ENCODE measurements at places on chromosomes 12 and 14.
A peak's percentile ranks its signal among the peaks of the same experiment; 100 is the strongest.

DNA sequence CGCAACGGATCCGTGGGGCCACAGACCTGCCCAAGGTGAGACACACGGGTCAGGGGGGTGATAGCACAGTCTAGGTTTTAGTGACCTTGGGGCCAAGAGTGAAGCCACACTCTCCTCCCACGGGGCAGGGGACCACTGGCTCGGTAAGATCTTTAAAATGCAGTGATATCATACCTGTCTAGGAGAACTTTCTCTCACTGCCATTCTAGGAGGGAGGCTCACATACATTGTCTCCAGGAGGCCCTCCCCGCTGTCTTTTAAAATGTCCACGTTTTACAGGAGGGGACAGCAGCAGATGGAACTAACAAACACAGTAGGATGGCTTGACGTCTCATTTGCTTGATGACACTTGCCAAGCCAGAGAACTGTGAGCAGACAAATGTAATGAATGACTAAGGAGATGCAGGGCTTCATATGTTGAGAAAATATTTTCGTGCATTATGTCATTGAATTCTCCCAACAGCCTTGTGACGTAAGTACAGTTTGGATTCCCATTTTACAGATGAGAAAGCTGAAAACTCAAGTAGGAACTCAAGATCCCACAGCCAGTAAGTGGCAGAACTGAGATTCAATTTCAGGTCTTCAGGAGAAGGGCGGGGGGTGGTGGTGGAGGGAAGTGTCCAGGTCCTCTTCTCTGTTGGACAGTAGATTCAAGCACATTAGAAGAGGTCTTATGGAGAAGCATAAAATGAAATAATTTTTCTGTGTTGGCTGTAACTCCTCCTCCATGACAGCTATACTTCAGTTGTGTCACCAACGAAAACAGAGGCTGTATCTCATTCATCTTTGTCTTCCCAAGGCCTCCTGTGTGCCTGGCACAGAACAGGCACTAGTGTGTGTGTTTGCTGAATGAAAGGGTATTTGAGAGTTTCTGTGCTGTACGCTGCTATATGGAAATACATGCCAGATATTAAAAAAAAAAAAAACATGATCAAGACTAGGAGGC lies 2.1 kb downstream of the VASH1 start:
- no peak for DNase-seq

GRCh38 chr14:74462993-74463392 lies 30.1 kb downstream of the NPC2 start:
- DNase-seq, result no peak

DNA sequence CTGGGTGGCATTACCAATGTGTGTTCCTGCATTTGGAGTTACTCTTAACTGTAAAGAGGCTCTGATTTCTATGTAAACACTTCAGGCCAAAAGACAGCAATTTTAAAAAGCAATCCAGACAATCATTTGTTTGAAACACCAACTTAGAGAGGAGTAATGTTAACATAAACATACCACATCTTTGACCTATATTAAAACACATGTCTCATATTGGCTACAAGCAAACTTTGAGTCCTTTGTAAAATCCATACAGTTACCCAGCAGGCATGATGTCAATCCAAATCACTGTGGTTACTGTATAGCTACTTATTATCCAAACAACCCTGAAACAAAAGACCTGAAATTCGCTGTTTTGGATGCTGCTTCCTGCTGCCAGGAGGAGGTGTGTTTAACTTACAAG lies 7.5 kb upstream of the G2E3 start:
- DNase-seq, result no peak

DNA sequence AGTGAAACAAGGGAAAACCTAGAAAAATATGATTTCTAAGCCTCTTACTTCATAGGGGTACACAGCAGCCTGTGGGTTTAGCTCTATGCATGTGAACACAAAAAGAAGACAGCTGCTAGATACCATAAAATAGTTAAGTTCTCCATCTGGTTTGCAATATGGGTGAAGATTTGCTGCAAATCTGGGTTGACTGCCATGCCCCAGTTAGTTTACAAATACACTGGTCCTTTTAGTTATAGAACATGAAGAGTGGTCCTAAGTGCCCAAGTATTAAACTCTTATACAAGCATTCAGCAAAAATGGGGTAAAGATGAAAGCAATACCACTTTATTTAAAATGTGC lies 176.1 kb downstream of the AEBP2 start:
- DNase-seq, result no peak

DNA sequence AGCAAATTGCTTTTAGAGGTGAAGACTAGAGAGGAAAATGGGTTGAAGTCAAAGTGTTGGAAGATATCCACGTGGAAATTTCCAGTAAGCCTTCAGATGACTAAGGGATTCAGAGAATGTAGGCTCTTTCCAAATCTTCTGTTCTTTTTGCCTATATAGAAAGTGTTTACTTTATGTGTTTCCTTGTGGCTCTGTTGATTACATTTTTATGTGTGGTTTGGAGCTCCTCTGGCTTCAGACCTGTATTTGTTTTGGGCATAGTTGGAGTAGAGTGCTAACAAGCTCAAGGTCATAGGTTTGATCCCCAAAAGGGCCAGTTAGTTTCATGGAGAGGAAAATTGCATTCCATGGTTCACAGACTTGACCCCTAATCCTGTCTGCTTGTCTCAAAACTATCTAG lies 91.9 kb downstream of the IGF1 start:
- DNase-seq, result no peak

DNA sequence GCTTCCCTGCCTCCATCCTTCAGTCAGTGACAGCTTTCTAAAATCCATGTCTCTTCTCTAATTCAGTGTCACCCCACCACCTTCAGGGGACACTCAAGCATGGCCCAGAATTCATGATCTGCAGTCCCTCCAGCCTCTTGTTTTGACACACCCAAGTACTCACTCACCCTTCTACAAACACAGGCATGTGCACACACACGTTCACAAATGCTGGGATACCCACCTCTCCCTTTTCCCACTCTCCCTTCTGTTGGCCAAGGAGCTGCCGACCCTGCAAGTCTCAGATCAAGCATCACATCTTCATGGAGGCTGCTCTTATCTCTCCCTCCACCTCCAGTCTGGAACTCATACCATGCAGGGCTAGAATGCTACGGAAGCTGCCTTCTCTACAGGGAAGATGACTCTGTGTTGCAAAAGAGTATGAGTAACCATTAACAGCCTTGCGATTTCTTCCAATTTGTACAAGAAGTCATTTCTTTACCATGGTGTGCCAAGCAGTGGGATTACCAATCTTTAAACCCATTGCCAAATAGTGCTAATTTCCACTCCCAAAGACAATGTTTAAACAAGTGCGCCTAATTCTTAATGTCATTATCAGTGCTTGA lies 196.1 kb downstream of the BCL11B start:
- DNase-seq, result no peak

- no peak for DNase-seq
Measured at GRCh38 chr14:95998656-95999055, 40.5 kb upstream of the C14orf132 start.

GRCh38 chr14:100747021-100747586 lies 20.4 kb downstream of the DLK1 start:
- no peak for DNase-seq

DNA sequence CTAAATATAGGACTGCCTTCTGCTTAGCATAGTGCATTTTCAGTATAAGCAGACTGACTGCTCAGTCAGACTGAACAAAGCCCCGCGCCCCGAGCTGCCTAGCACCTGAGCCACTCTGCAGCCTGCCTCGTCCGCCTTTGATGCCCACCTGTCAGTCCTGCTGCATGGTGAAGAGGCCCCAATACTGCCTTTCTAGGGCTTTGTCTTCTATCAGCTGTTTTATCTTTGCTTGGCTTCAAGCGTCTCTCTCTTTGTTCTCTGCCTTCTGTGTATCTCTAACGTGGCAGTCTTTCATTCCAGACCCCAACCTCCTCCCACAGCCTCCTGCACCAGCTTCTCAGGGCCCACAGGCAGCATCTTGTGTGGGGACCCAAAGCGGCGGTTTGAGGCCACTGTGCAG lies 1001.0 kb downstream of the VRK1 start:
- DNase-seq, result no peak

GRCh38 chr12:22530-23201 lies 43.9 kb upstream of the IQSEC3 start:
- no peak for DNase-seq

GRCh38 chr14:104650057-104650980 lies 39.1 kb upstream of the INF2 start:
- peak; percentile 75 for DNase-seq

DNA sequence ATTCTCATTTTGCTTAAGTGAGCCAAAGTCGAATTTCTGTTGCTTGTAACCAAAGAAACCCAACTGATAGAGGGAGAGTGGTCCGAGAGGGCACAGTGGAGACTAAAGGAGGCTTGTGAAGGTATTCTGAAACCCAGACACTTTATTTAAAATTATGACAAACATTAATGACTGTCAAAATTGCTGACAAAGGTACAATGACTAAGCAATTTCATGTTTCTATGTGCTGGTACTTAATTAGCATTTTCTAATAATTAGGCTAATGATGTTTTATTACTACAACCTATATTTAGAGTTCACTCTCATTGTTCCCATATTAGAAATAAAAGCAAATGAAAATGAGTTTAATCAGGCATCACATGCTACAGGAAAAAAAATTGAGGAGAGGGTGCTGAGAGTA lies 116.4 kb downstream of the PTGER2 start:
- DNase-seq, result no peak

DNA sequence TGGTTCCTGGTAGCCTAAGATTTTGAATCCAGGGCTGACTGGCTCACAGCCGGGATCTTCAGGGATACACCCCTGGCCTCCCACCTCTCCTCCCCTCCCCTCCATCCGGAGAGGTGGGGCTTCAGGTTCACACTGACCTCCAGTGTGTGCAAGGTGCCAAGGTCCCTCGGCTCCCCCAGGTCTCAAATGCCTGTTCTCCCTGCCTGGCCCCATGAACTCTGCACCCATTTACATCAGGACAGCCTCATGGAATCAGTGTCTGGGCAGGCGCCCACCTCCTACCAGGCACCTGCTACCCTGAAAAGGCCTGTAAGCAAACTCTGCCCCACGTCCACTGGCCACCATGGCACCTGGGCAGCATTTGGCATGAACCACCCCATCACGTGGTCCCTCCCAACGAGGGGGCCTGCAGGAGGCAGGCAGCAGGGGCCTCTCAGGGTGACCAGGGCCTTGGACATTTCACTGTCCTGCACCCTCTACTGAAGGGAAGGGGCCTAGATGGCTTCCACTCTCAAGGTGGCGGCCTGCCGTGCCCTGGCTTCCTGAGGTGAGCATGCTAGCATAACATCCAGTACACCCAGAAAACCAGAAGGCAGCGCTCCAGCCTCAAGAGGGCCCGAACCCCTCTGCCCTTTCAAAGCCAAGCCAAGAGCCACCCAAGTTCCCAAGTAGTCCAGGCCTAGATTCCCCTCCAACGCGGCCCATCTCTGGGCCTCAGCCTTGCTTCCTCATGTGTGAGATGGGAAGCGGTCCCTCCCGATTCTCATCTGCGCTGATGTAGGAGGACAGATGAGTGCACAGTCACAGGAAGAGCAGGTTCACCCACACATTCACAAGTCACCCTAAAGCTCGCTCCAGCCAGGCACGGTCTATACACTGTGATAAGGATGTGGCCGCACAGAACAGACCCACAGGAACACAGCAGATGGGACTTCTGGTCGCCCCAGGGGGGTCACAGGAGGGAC lies 37.3 kb downstream of the CCDC85C start:
- DNase-seq, result no peak

- no peak for DNase-seq
Measured at GRCh38 chr12:72679147-72679757, 407.1 kb downstream of the TRHDE start.

GRCh38 chr12:121673013-121673511 lies 3.6 kb upstream of the MORN3 start:
- DNase-seq, result no peak

GRCh38 chr14:21974741-21975140 lies 301.1 kb upstream of the OR4E1 start:
- DNase-seq, result peak; percentile 41

DNA sequence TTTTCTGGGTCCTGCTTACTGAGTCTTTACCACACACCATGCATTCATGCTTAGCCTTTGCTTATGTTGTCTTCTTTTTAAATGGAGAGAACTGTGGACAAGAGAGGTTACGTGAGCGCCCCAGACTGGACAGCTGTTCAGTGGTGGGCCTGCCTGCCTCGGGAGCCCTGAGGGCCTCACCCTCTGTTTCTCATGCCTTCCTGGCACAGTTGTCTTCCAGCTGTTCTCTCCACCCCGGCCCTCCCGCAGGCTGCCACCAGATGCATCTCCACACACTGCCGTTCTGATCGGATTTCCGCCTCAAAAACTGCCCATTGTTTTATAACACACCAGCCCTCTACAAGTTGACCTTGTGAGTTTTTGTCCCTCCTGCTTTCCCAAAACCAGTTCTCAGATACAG lies 100.8 kb downstream of the SAMD4A start:
- no peak for DNase-seq

- DNase-seq, result peak; percentile 73
Measured at GRCh38 chr14:104708606-104709268, 15.3 kb upstream of the ADSS1 start.

DNA sequence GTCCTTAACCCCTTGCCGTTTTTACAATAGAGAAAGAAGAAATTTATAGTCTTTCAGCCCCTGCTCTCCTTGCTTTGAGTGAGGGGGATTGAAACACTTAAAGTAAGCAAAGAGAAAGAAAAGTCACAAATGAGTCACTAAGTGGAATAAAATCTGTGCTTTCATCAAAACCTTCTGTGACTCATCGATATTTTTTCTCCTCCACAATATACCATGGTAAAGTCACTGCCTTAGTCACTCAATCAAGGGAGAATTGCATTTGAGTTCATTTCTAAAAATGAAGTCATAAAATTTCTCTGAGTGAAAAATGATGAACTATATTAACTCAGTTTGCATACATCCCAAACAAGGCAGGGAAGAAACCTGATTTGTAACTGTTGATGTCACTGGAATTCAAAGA lies 470.3 kb downstream of the FOXG1 start:
- no peak for DNase-seq
